DMS53 (cell line): ENCODE measurements at places on chromosomes 2 and 18.

DNA sequence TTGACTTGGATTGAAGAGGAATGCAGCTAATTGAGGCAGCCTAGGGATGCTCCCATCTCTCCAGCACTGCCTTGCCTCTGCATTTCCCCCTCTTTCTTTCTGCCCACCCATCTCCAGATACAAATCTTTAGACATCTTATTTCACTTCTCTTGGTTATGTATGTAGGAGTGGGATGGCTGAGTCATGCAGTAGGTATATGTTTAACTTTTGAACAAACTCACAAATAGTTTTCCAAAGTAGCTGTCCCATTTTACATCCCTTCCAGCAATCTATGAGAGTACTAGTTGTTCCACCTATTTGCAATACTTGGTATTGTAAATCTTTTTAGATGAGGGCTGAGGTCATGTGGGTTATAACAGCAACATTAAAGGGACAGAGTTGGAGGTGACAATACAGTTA lies 329.9 kb downstream of the DYSF start:
- DNase-seq = no peak

DNA sequence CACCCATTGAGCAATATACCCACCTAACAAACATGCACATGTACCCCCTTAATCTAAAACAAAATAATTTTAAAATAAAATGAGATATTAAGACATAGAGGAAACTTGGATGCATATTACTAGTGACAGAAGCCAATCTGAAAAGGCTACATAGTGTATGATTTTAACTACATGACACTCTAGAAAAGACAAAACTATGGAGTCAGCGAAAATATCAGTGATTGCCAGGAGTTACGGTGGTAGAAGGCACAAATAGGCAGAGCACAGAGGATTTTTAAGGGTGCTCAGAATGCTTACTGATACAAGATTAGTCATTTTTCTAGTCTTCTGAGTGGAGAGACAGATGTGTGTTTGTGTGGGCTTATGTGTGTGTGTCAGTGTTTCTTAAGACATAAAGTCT lies 656.6 kb downstream of the NR4A2 start:
- no peak for DNase-seq

DNA sequence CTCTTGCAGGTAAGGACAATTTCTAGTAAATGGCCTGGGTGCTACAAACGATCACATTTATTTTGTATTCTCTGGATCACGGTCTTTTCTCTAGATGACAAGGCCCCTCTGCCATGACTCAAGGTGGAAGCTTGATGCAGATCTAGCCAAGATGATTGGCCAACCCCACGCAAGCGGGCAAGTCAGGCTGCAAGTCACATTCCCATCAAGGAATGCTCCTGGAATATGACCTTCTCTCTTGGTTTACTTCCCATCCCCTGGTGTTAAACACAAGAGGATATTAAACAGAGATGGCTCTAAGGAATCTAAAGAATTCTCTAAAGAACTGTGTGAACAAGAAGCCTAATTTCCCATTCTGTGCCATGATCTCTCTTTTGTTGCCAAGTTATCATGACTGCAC lies 97.3 kb upstream of the SERPINE2 start:
- DNase-seq = no peak

GRCh38 chr2:85264471-85264870 lies 63.3 kb downstream of the TGOLN2 start:
- DNase-seq = no peak
